ENCODE measurements at places on chromosomes 11 and 22. TPM values are rescaled to one million over a fixed set of nuclear protein-coding genes. Genes with fewer than 3 reads are reported as not detected.
A peak's percentile ranks its signal among the peaks of the same experiment; 100 is the strongest.

- DNase-seq = no peak
These were observed 20.3 kb upstream of the PGM2L1 start for GRCh38 chr11:74418509-74418895.

GRCh38 chr22:41361716-41362310 lies 19.9 kb upstream of the TEF start:
- DNase-seq = no peak

- DNase-seq = no peak
These were observed 4.7 kb downstream of the C11orf52 start for GRCh38 chr11:111923351-111923788.

Gene CLTCL1
- total RNA-seq = 9.4 TPM

GRCh38 chr22:41544671-41545476 lies 604 bp upstream of the POLR3H start:
- no peak for DNase-seq

DNA sequence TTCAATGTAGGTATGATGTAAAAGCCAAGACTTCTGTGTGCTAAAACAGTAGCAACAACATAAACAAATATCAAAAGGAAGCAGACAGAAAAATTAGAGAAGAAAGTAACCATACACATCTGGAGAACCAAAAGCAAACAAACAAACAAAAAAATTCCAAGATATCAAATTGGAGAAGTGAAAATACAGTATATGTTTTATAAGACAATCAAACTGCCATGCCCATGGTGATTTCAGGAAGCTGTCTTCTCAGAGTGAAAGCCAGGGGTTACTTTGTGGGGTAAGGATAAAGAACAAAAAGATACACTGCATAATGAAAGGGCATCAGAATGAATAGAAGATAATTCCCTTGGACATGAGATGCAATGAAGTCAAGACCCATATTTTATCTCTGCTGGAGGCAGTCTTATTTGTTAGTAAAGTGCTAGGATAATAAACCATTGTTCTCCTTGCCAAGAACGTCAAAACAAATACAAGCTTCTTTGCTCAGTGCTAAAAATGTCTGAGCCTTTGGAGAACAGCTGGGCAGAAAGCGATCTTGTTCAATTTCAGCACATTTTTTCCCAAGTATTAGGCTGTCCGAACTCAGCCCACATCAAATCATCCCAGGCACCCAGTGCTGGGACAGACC lies 38.1 kb upstream of the LDLRAD3 start:
- no peak for DNase-seq

- DNase-seq = no peak
These were observed 42.7 kb downstream of the SHANK2 start for GRCh38 chr11:71209656-71210055.

- no peak for DNase-seq
These were observed 129.0 kb downstream of the ETS1 start for GRCh38 chr11:128458321-128458720.

Gene TEX12
- total RNA-seq = 0.22 TPM

DNA sequence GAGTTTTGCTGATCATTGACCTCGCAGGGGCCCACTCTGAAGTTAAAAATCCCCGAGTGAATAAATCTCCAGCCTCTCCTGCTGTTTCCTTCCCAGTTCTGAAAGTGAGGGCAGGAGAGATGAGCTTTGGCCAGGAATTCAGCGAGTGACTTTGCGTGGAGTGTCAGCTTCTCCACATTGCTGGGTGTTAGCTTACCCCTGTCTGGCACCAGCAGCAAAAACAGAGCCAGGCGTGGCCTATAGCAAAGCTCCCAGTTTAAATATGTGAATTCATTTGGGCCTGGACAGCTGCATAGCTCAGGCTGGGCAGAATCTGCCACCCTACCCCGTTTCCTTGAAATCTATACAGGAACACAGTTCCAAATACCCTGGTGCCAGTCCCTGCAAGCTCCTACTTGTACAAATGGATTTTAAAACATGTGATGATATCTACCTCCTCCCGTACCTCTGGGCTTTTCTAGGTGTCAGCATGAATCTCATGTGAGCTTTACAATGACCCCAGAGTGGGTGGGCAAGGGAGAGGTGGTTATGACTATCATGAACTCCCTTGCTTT lies 25.6 kb downstream of the TIMP3 start:
- no peak for DNase-seq

Gene ZP1
- not detected for total RNA-seq

GRCh38 chr11:65274735-65275682 lies 13.2 kb downstream of the POLA2 start:
- DNase-seq = peak; percentile 60

Gene LINC01488
- 0.38 TPM for total RNA-seq

Measured in left ventricle myocardium inferior (tissue), 1 donor.